CD4-positive, alpha-beta T cell treated with Interleukin-10 for 1 hour (primary cell): ENCODE measurements at places on chromosomes 7 and 10.

DNA sequence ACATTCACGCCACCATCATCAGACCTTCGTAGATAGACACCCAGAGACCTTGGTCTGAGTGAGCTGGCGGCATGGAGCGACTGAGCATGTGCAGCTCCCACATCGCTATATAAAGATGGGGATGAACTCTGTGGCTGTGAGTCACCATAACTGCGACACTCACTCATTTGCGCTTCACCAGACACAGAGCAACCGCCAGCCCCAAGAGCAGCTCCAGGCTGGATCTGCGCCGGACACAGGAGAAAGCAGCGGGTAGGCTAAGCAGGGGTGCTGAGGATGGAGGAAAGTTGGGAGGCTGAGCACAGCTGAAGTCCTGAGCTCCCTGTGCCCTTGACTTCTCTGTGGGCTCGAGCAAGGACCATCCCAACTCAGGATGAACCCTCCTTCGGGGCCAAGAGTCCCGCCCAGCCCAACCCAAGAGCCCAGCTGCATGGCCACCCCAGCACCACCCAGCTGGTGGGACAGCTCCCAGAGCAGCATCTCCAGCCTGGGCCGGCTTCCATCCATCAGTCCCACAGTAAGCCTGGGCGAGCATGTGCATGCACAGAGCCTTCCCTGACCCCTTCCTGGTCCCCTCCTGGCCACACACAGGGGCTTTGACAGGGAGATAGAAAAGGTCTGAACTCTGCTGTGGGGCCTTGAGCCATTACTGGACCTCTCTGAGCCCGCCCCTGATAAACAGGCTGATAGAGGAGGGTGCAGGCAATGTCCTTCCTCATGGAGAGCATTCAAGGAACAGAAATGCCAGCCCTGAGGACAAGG lies at the start of gene OPN4:
TSS of gene OPN4 (plus strand) at position 137 of the 762 bp plus-strand sequence. CDS start at position 374, 237 bp downstream.
- DNase-seq: no peak

- DNase-seq: no peak
These were observed 7.6 kb downstream of the SAP25 start for GRCh38 chr7:100566018-100566531.

DNA sequence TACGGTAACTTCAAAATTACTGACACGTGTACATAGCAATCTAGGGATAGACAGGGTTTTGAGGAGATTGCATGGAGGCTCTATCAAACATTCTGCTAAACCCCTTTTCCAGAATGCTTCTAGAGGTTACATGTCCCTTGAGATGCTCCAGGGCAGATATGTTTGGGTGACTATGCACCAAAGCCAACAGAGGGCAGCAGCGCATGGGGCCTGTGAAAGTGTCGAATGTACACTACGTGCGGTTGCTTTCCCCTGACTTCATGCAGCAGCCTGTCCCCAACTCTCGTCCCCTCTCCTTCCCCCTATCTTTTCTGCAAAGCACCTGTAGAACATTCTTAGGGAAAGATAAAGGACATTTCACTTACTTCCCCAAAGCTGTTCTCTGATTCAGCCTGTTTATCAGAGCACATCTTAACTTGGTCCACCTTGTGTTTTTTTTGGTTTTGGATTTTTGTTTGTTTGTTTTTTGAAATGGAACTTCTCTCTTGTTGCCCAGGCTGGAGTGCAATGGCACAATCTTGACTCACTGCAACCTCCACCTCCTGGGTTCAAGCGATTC lies 90.2 kb downstream of the UBE3C start:
- peak; percentile 25 for DNase-seq

GRCh38 chr10:70887804-70888800 lies at the start of gene PCBD1:
Gene PCBD1, minus strand, starts transcription at chr10:70888565. Its CDS starts 32 bp downstream, at chr10:70888533.
- peak; percentile 76 for DNase-seq

DNA sequence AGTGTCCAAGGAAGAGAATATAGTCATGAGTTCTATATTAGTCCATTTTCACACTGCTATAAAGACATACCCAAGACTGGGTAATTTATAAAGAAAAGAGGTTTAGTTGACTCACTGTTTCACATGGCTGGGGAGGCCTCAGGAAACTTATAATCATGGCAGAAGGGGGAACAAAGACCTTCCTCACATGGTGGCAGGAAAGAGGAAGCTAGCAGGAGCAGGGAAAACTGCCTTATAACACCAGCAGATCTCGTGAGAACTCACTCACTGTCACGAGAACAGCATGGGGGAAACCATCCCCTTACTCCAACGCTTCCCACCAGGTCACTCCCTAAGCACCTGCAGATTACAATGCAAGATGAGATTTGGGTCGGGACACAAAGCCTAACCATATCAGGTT lies 139.0 kb upstream of the ZNF438 start:
- no peak for DNase-seq

- DNase-seq: no peak
These were observed 11.7 kb downstream of the POLL start for GRCh38 chr10:101576211-101576863.
